Stimulated activated CD4-positive, alpha-beta T cell treated with anti-CD3 and anti-CD28 coated beads, TNF-alpha, amount 100 ng/mL, for 1 hour (primary cell): ENCODE measurements at places on chromosomes 2 and 18.

DNA sequence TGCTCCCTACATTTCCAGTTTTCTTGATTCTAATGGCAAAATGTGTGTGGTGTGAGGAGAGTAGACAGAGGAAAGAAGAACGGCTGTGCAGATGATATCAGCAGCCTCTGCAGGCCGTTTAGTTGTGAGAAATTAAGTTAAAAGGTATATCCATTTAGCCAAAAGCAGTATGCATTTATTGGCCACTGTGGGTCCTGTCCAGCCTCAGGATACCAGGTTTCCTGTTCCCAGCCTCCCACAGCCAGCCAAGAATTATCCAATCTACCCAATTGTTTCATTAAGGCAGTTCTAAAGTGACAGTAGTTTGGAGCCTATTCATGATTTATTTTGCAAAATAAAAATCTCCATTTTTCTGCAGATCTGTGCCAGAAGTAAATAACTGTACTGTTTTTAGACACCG lies 107.5 kb downstream of the TMEM18 start:
- DNase-seq = no peak

DNA sequence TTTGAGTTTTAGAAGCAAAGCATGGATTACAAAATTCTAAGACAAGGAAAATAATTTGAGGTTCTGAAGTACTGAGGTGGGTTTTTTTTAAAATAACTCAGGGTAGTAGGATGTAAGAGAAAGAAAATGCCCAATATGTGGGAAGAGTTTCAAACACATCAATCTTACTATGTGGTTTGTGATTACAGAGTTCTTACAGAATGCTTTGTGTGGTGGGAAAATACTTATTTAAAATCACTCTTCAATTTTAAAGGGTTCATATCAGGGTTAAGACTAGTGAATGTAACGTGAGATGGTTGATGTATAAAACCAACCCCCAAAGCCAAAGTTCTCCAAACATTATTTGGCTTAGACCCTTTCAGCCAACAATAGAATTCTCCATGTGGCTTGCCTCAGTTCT lies 173.5 kb downstream of the UBE2E3 start:
- no peak for DNase-seq

- DNase-seq = no peak
Measured at GRCh38 chr2:230230496-230231200, 5.1 kb downstream of the SP140 start.

- DNase-seq = no peak
Measured at GRCh38 chr2:145123606-145124005, 603.7 kb upstream of the ZEB2 start.
